Activated CD4-positive, CD25-positive, alpha-beta regulatory T cell (primary cell): ENCODE measurements at places on chromosomes 11 and 22.

DNA sequence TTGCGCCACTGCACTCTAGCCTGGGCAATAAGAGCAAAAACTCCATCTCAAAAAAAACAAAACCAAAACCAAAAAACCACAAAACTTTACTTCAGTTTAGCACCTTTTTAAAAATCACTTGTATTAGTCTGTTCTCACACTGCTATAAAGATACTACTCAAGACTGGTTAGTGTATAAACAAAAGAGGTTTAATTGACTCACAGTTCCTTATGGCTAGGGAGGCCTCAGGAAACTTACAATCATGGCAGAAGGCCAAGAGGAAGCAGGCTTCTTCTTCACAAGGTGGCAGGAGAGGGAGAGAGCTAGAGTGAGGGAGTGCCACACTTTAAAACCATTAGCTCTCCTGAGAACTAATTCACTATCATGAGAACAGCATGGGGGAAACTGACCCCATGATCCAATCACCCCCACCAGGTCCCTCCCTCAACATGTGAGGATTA is 261.3 kb downstream of the TMEM135 start:
- no peak for DNase-seq

DNA sequence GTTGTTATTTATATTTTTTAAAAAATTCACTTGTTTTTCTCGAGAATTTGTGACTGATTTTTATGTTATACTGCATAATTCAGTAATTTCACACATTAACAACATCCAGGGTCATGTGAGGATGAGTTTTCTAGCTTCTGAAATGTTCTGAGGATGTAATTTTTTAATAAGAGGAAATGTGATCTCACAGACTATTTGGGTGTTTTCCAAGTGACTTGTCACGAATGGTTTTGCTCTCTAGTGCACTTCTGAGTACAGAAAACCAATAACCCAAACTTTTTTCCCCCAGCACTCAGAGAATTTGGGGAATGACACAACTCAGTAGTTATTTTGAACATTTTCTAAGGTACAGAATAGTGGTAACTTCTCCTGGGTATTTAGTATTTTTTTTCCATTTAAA is 821.1 kb upstream of the ARHGAP42 start:
- DNase-seq = no peak

DNA sequence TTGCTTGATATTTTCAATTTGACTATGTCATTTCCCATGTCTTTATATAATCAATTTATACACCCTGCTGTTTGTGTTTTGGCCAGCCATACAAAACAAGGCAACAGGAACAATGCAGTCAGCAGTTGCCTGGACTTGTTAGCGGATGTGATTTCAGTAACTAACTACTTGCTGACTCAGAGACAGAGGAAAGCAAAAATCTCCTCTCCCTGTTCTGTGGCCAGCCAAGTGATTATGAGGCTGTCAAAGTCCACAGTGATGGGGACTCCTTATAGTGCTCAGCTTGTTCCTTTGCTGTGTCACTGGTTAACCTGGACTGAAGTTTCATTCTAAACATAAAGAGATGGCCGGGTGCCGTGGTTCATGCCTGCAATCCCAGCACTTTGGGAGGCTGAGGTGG is 32.6 kb upstream of the APLP2 start:
- DNase-seq = no peak

GRCh38 chr11:79160791-79161403 is 279.9 kb downstream of the TENM4 start:
- no peak for DNase-seq
